ENCODE measurements at places on chromosomes 6 and 20.

DNA sequence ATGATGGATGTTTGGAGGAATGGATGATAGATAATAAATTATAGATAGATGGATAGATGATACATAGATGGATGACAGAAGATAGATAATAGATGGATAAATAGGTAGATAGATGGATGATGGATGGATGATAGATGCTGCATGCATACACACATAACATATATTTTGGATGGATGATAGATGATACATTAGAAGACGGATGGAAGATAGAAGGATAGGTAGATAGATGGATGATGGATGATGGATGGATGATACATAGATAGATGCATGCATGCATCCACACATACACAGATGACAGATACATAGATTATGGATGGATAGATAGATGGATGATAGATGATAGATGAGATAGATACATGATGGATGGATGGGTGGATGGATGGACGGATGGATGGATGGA is 387.8 kb downstream of the TAF4 start:
- no peaks in the 10 kb centered on the region for H3K36me3 ChIP-seq
- no peak overlapping the region for H3K27ac ChIP-seq
- no peak for DNase-seq
- no peak overlapping the region for H3K4me3 ChIP-seq

DNA sequence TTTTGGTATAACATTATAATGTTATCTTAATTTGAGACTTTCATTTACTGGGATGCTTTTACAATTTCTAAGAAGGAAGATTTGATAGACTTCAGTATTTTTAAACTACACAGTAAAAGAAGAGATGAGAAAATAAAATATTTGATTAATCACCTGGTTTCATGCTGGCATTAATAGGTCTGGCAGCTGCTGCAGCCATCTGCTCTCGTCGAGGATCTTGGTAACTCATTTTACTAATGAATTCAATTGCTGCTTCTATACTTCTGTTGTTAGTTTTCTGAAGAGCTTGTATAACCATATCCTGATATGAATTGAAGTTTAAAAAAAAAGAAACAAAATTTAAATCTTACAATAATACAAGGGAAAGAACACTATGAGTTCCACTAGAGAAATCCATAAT is 23.0 kb downstream of the LATS1 start:
- no peak overlapping the region for H3K4me3 ChIP-seq
- peaks cover 2% of the 10 kb centered on the region for H3K27me3 ChIP-seq
- peak overlapping the region; percentile 18 for H3K27ac ChIP-seq
- H3K4me1 ChIP-seq = no peaks in the 10 kb centered on the region
- no peak for DNase-seq

DNA sequence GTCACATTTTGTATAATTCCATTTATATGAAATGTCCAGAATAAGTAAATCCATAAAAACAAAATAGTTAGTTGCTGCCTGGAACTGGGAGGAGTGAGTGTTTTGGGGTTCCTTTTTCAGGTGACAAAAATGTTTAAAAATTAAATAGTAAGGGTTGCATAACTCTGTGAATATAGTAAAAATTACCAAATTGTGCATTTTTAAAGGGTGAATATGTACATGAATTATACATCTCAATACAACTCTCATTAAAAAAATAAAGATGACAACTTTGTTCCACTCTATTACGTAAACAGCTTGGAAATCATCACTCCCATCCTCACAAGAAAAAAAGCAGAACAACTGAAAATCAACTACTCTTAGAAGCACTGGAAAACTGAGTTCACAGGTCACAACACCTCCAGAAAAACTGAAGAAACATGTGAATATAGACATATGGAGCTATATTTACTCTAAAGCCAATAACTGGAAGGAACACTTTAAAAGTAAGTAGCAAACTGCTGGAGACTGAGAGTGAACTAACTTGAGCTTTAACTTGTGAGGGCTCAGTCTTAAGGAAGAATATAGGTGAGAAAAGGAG is 40.0 kb downstream of the RANBP9 start:
- H3K4me1 ChIP-seq = peaks cover 26% of the 10 kb centered on the region
- peaks cover 3% of the 10 kb centered on the region for H3K27me3 ChIP-seq
- H3K36me3 ChIP-seq = peaks cover 82% of the 10 kb centered on the region
- H3K4me3 ChIP-seq = no peak overlapping the region

DNA sequence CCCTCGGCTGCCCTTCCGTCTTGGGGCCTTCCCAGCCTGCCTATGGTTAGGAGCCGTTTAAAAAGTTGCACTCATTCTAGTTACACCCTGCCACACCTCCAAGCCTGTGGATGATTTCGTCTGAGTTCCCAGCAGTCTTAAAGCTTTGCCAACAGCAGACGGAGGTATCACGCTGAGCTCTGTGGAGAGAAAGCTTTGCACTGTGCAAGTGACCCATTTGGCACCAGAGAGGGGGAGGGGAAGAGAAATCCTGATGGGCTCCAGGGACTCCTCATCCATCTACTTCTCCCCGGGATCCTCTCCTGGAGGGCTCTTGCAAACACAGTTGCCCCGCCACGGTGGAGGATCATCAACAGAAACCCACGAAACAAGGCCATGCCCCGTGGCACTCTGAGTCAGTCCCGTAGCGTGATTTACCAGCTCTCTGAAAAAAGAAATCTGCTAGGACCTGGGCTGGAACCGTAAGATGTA is 98.8 kb upstream of the CITED2 start:
- DNase-seq = peak; percentile 44
- no peaks in the 10 kb centered on the region for H3K27me3 ChIP-seq
- no peaks in the 10 kb centered on the region for H3K36me3 ChIP-seq

DNA sequence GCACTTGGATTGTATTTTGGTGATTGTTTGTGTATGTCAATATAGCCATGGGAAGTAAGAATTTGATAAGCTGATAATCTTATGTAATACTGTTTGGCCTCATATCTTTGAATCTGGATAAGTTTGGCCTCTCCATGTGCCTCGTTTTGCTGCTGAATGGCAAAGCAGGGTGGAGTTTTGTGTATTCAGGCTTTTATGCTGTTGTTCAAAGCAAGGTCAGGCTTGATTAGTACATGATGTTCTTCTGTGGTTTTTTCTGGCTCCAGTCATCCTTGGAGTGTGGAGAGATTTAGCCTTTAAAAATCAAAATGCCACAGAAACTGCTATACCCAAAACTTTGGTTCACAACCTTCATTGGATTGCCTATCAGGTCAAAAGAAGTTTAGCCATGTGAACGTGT is 728.9 kb upstream of the GJE1 start:
- DNase-seq = no peak
- no peaks in the 10 kb centered on the region for H3K27me3 ChIP-seq
- H3K4me3 ChIP-seq = no peak overlapping the region
- H3K4me1 ChIP-seq = peaks cover 13% of the 10 kb centered on the region
- no peak overlapping the region for H3K27ac ChIP-seq

DNA sequence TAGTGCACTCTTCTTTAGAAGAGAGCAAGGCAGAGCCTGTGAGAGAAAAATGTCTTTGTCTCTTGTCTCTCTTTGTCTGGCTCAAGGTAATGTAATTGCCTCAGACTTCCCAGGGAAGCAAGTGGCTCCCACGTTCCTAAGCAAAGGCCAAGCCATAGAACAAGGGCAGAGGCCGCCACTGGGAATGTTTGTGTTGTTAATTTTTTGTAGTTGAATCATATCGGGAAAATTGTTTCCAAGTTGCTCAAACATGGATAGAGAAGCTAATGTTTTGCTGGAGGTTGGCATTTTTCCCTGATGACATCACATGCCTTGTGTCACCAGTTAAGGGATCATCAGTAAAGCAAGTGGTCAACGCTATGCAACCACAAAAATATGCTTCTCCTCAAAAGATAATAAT is 211.5 kb upstream of the FOXA2 start:
- H3K27ac ChIP-seq = no peak overlapping the region
- peaks cover 25% of the 10 kb centered on the region for H3K4me1 ChIP-seq
- no peaks in the 10 kb centered on the region for H3K36me3 ChIP-seq
- peaks cover 4% of the 10 kb centered on the region for H3K27me3 ChIP-seq
- no peak for DNase-seq

DNA sequence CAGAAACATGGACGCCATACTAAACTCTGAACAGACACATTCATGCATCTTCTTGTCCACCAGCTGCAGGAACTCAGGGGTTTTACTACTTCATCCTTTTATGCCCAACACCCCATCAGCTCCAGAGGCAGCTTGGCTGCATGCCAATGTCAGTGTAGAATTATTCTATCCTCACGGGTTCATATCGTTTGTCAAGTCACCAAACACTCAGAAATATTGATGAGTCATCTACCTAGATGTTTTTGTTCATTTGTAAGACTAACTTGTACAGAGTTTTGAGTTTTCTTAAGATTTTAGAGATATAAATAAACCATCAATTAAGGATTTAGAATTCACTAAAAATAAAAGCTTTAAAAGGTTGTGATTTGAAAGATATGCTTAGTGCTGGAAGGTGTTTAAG is 590.7 kb upstream of the FLRT3 start:
- no peaks in the 10 kb centered on the region for H3K36me3 ChIP-seq
- H3K27ac ChIP-seq = no peak overlapping the region
- DNase-seq = no peak

DNA sequence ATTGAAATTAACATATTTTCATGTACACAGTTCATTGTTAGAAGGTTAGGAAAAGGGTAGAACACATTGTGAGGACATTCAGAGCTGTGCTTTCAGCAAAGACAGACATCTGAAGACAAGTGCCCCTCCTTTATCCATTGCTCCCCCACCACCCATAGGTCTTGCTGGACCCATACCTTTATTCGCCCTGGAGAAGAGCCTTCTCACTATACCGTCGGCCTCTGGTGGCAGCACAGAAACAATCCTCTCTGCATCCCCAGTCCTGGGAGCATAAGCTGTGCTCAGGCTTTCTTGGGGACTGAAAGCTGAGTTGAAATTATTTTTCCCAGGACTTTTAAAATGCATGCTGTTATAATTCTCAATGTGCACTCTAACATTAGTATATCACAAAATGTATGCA is 372.3 kb downstream of the EPHA7 start:
- H3K27me3 ChIP-seq = no peaks in the 10 kb centered on the region
- no peak for DNase-seq
- no peak overlapping the region for H3K27ac ChIP-seq
